ENCODE measurements at places on chromosomes 12 and 14.

DNA sequence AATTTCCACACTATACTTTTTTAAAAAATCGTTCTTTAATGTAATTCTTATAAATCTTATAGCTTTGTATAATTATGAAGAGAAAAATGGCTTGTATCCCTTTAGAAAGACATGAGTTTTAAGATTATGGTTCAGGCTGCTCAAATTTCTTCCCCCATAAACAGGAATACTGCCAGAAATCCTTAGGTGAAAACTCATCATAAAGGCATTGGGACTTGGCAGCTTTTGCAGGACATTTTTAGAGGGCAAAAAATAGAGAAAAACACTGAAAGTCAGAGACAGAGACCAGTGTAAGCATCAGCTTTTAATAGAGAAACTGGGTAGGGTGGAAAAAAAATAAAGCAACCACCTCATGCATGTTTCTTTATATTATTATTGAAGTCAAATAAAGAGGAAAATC, 29.1 kb downstream of the LRRK2 start:
- peaks cover 59% of the 10 kb centered on the region for H3K36me3 ChIP-seq
- H3K27me3 ChIP-seq: no peaks in the 10 kb centered on the region
- H3K4me1 ChIP-seq: no peaks in the 10 kb centered on the region
- H3K27ac ChIP-seq: no peak overlapping the region
- H3K4me3 ChIP-seq: no peak overlapping the region

DNA sequence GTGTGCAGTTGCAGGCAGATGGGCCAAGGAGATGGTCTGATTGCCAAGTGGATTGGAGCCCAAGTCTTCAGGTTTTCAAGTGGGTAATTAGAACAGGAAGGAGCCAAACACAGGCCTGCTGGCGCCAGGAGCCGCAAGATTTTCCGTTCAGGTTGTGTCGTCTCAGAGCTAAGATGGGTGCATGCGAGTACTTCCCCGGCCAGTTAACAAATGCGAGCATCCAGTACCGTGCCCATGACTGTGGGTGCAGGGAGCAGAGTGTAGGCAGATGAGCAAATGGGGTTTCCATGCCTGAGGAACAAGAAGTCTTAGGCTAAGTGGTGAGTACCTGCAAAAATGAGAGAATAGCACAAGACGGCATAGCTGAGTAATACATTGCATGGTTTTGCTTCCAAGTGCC, 90.5 kb downstream of the CHST11 start:
- no peaks in the 10 kb centered on the region for H3K36me3 ChIP-seq
- H3K4me1 ChIP-seq: peaks cover 21% of the 10 kb centered on the region
- H3K27ac ChIP-seq: no peak overlapping the region
- DNase-seq: no peak

GRCh38 chr12:100266585-100266834, 369 bp downstream of the DEPDC4 start:
- H3K27me3 ChIP-seq: no peaks in the 10 kb centered on the region
- DNase-seq: no peak
- H3K27ac ChIP-seq: peak overlapping the region; percentile 99
- H3K4me1 ChIP-seq: peaks cover 18% of the 10 kb centered on the region
- H3K4me3 ChIP-seq: peak overlapping the region; percentile 99
- H3K36me3 ChIP-seq: no peaks in the 10 kb centered on the region

DNA sequence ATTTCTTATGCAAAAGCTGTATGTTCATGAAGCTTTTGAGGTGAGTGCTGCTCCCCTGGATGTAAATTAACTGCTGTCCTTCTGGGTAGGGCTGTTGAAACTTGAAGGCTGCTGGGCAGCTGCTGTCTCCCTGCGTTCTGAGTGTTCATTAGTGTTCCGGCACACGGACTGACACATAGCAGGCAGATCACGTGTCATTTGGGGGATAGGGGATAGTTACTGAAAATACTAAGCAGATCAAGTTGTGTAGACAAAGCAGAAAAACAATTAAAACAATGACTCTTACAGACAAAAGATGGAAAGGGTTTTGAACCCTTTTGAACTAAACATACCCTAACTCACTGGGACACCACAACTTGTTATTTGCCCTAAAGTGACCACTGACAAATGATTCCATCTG, 82.5 kb downstream of the PRICKLE1 start:
- H3K27ac ChIP-seq: no peak overlapping the region
- no peak overlapping the region for H3K4me3 ChIP-seq
- H3K4me1 ChIP-seq: no peaks in the 10 kb centered on the region
- no peak for DNase-seq
- H3K36me3 ChIP-seq: no peaks in the 10 kb centered on the region
- H3K27me3 ChIP-seq: no peaks in the 10 kb centered on the region

Measured in esophagus squamous epithelium (tissue), 5 donors.